ENCODE measurements at places on chromosomes 1 and 21.

- DNase-seq = no peak
Observed at GRCh38 chr21:24897883-24898282, 709.4 kb downstream of the MRPL39 start.

- no peak for DNase-seq
Observed at GRCh38 chr1:96559707-96560596, 161.6 kb upstream of the PTBP2 start.

- DNase-seq = no peak
Observed at GRCh38 chr1:56540467-56540866, 38.9 kb downstream of the PLPP3 start.

GRCh38 chr1:211527888-211528287 is 35.9 kb upstream of the RD3 start:
- DNase-seq = no peak

DNA sequence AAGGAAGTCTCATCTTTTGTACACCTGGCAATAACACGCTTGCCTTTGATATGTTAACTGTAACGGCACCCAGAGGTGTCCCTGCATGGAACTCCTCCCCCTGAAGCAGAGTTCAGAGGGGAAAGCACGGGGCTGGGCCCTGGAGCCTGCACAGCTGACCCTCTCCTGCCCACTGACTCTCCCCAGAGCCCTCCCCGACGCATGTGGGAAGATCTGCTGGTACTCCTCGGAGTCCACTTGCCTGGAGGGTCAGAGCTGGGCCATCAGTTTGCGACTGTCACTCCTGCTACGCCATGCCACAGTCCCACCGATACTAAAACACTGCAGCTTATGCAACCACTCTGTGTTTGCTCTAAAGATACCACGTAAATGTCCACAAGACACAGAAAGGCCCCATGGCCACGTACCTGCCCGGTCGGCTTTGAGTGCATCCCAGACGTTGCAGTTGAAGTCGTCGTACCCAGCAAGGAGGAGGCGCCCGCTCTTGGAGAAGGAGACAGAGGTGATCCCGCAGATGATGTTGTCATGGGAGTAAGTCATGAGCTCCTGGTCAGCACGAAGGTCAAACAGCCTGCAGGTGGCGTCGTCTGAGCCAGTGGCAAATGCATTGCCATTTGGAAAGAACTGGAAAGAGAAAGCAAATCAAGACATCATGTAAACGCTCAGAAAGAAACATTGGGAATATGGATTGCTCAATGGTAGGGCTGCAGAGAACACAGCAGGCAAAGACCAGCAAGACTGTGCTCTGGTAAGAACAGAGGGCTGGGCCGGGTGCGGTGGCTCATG is 10.6 kb upstream of the NADK start:
- DNase-seq = no peak

DNA sequence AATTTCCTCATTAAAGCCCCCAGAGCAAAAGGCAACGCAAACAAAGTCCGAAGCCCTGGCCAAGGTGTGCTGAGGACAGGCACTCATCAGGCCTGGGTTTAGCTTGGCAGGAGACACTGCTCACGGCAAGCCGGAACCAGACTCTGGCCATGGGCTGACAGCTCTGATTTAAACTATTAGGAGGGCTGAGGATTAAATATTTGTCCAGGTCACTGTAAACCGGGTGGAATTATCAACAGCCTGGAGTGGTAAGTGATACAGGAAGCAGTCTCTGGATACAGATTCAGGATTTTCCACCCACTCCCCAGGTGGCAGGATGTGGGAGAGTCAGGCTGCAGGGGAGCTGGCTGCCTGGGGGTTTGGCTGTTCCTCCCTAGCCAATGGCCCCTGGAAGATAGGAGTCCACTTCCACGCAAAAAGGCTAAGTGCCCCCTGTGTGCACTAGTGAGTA is 42.4 kb downstream of the SLC66A1 start:
- DNase-seq = peak; percentile 100

GRCh38 chr1:17891205-17892110 is 136.3 kb downstream of the ACTL8 start:
- no peak for DNase-seq
